ENCODE measurements at places on chromosomes 13 and 19.

DNA sequence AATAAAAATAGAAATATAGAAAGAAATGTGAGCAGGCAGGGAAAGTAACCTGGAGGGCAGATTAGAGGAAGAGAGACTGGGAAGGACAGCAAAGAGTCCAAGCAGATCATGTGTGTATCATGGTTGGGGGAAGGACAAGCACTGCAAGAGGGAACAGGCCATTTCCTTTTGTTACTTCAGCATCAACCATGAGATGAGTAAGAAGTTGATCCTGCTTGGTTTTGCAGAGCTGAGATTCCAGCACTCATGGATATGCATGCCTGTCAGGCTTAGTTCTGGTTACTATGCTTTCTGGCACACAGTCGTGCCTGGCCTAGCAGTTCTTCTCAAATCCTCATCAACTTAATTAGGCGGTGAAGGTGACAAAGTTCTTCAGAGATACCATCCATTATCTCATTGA lies 18.1 kb downstream of the NALCN start:
- no peak for DNase-seq

GRCh38 chr13:52749419-52749818 lies 9.8 kb upstream of the CNMD start:
- DNase-seq: no peak

DNA sequence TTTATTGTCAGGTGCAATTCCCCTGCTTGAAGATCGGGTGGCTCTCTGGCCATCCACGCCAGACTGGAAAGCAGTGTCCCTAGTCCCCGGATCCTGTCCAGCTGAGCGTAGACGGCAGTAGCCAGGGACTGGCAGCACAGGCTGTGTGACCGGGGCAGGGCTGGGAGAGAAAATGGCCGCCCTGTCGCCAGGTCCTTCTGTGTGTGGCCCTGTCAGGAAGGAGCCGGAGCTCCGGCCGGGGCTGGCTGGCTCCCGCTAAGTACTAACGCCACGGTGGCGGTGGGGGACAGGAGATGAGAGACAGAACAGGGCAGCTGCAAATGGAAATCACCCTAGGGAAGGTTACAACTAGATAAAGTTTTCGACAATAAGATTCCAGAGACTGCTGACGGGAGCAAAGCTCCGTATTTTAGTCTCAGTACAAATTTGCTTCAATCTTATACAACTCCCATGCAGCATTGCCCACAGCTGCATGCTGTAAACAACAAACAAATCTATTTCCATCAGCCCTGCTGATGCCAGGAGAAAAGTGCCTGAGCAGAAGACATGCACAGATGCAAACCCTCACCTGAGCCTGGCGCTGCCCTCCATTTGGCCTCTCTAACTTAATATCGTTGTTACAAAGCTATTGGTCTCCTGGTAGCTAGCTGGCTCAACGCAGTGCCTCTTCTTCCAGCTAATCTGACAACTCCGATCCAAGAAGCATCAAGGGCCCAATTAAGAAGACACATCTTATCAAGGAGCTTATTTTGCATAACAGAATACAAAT lies 253.0 kb downstream of the TSHZ3 start:
- no peak for DNase-seq

DNA sequence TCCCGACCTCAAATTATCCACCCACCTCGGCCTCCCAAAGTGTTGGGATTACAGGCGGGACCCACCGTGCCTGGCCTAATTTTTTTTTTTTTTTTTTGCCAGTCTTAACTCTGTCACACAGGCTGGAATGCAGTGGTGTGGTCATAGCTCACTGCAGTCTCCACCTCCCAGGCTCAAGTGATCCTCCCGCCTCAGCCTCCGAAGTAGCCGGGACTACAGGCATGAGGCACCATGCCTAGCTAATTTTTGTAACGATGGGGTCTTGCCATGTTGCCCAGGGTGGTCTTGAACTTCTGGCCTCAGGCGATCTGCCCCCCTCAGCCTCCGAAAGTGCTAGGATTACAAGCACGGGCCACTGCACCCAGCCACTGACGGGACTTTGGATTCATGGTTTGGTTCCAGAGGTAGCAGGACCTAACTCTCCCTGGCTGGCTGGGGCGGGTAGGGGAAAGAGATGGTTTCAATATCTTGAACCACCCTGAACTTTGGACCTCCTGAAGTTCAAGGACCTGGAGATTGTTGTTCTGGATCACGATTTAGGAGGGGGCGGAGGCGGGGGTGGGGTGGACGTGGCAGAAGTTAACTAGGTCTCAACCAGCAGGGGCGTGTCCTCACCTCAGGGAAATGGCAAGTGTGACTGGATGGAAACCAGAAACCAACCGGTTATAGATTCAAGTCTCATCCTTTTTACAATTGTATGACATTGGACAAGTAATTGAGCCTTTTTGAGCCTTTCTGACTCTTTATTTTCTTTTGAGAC lies 40.8 kb downstream of the IER2 start:
- DNase-seq: peak; percentile 33

DNA sequence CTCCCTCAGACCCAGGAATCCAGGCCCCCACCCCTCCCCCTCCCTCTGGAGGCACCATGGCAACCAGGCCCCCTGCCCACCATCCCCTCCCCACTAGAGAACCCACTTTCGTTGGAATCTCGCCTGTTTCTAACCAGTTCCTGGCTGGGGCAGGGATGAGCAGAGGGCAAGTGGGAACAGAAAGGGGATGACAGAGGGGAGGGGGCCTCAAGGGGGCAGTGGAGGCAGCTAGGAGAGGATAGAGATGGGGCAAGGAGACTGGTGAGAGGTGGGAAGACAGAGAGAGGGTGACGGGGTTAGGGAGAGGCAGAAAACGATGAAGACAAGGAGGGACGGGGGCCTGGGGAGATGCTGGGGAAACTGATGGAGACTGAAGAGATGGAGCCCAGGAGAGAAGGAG lies 586 bp upstream of the C19orf81 start:
- no peak for DNase-seq

- DNase-seq: no peak
Observed at GRCh38 chr13:51549050-51549449, 35.2 kb upstream of the WDFY2 start.

- DNase-seq: no peak
Observed at GRCh38 chr13:38440666-38441065, 91.0 kb downstream of the UFM1 start.

DNA sequence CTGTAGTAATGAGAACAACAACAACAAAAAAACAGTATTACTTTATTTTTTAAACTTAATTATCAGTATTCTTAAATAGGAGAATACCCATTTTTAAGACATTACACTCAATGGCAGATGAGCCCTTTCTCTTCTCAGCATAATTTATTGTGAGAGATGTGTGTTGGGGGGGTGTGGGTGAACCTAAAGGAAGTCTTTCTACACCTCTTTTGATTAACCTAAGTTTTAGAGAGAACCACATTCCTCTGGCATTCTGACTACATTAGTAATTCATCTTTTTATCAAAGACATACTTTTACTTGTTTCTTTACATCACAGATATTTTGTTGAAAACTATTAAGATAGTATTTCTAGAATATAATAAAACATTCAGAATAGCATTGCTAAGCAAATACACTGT lies 890.9 kb downstream of the PCDH9 start:
- DNase-seq: no peak

GRCh38 chr13:111361873-111362648 lies 41.6 kb downstream of the TEX29 start:
- DNase-seq: no peak

- DNase-seq: no peak
Observed at GRCh38 chr13:50228527-50228926, 213.3 kb downstream of the KCNRG start.

- no peak for DNase-seq
Observed at GRCh38 chr19:27885359-27885758, 1327.6 kb downstream of the UQCRFS1 start.

DNA sequence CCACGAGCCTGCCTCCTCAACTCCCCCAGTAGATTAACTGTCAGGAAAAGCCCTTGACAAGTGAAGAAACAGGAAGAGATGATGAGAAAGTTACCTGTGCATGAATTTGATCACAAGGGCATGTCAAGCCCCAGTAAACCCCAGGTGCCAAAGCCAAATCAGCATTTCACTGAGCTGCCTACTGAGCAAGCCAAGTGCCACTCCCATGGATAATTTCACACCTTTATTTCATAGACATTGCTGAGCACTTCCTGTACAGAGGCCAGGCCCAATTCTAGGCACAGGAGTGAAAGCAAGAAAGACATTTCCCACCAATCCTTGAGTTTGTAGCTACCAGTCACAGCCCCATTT lies 2.4 kb downstream of the GADD45GIP1 start:
- no peak for DNase-seq

GRCh38 chr19:57245066-57245465 lies 4.6 kb downstream of the ZNF805 start:
- no peak for DNase-seq

DNA sequence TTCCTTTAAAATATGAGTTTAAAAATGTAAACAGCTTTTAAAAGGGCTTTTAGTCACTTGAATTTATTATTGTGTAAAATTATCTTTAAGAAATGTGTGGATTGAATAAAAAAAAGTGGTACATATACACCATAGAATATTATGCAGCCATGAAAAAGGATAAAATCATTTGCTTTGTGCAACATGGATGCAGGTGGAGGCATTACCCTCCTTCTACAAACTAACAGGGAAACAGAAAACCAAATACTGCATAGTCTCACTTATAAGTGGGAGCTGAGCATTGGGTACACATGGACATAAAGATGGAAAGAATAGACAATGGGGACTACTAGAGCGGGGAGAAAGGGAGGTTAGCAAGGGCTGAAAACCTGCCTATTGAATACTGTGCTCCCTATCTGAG lies 999.3 kb downstream of the SLITRK5 start:
- no peak for DNase-seq

- DNase-seq: no peak
Observed at GRCh38 chr19:1577090-1577928, 9.2 kb upstream of the MEX3D start.

DNA sequence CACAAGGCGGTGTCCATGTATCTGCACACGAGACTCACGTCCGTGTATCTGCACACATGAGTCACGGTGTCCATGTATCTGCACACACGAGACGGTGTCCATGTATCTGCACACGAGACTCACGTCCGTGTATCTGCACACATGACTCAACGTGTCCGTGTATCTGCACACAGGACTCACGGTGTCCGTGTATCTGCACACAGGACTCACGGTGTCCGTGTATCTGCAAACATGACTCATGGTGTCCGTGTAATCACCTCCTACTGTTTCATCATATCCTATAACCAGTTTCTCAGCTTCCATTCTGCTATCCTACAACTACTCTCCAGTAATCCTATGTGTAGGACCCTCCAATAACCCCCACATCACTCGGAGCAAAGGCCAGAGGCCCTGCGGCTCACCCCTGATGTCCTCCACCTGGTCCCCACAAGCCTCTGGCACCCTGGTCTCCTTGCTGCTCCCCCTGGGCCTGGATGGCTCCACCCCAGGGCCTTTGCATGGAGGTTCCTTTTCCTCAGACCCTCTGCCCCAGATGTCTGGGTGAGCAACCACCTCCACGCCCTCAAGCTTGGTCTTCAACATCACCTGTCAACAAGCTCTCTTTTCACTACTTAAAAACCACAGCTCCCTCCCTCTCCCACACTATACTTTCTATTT lies 2.5 kb upstream of the TMEM255B start:
- no peak for DNase-seq

GRCh38 chr13:50421473-50422130 lies 406.4 kb downstream of the KCNRG start:
- no peak for DNase-seq

DNA sequence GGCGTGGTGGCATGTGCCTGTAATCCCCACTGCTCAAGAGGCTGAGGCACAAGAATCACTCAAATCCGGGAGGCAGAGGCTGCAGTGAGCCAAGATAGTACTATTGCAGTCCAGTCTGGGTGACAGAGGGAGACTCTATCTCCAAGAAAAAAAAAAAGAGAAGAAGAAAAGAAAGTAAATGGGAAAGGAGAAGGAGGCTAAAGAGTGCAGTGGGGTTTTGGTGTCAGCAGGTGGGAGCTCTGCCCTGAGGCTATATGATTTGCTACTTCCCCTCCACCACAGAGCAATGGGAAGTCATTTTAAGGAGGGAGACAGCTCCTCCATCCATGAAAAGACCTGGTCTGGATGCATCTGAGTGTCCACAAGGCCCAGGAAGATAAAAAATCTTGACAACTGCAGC lies 23.1 kb downstream of the UNC13A start:
- no peak for DNase-seq

GRCh38 chr13:34372581-34372980 lies 554.6 kb downstream of the RFC3 start:
- DNase-seq: no peak

- no peak for DNase-seq
Observed at GRCh38 chr13:26999499-26999898, 172.1 kb downstream of the USP12 start.

DNA sequence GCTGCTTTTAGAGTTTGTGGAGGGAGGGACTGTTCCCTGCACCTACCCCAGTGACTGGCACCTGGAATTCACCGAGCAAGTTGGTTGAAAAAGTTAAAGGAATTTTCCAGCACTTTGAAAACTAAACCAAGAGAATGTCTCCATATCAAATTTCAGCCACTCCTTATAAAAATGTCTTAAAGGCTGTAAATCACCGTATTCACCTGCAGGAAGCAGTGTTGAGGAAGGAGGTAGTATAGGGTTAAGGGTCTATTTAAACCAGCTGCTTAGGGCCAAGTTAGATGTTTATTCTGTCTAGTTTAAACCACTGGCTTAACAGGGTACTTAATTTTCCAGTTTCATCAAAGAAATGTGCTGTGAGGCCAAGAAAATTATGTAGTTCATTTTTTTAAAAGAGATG lies 3.8 kb upstream of the RAB20 start:
- no peak for DNase-seq

GRCh38 chr19:18368504-18369222 lies 17.3 kb upstream of the GDF15 start:
- DNase-seq: no peak

- no peak for DNase-seq
Observed at GRCh38 chr13:27005976-27006518, 165.6 kb downstream of the USP12 start.

- DNase-seq: no peak
Observed at GRCh38 chr13:113650275-113650674, 7.7 kb downstream of the ATP4B start.
